ENCODE measurements at places on chromosomes 11 and 22.

DNA sequence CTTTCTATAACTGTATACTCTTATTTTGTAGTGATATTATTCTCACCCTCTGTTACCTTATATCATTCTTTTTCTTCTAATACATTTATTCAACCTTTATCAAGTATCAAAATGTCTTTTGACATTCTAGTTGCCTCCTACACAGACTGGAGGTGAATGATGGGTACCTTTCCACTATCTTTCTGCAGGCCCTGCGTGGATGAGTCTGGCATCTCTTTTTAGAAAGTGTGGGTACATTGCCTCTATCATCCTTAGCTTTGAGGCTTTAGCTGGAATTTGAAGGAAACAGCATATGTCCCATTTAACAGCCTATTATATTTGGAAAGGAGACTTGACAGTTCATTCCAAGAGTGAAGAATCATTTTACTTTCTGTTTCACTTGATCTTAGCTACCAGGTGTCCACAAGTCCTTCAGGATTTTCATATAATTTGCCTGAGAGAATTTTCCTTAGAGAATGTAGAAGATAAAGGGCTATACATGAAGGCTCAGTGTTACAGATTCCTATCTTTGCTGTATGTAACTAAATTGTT lies 192.0 kb downstream of the CWF19L2 start:
- DNase-seq: no peak

DNA sequence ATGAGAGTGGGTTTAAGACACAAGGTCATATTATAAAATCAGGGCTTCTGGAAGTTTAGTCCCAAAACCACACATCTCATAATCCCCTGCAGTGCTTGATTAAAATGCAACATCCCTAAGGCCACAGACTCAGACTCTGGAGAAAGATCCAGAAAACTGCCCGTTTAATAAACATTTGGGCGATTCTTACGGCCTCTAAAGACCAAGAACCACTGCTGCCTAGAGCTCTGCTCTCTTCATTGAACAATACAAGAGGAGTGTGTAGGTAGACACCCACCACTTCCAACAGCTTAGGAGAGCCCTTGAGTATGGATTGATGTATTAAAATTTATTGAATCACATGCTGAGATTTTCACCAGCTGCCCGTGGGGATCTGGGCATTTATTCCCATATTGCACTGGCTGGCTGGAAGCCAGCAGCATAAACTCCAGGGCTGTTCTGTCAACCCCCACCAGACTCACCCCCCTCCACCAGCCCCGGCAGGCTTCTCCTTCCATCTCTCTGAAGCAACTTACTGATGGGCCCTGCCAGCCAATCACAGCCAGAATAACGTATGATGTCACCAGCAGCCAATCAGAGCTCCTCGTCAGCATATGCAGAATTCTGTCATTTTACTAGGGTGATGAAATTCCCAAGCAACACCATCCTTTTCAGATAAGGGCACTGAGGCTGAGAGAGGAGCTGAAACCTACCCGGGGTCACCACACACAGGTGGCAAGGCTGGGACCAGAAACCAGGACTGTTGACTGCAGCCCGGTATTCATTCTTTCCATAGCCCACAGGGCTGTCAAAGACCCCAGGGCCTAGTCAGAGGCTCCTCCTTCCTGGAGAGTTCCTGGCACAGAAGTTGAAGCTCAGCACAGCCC lies 749 bp upstream of the BEST1 start:
- DNase-seq: peak; percentile 90

GRCh38 chr11:87266751-87267150 lies 229.0 kb downstream of the TMEM135 start:
- no peak for DNase-seq

DNA sequence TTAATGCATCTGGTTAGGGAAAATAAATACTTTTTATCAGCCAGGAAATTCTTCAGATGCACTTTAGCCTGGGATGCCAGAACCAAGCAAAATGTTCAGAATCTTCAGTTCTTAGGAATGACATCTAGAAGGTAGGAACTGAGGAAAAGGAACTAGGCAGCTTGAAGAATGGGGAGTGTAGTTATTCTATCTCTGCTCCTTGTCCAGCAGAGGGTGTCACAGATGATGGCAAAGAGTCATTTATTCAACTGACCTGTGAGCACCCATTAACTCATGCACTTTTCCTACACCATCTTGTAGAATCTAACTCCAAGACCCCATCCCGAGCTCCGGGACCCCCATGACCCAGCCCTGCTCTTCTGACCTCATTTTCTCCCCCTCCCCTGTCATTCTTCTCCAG lies 122.1 kb upstream of the ISX start:
- no peak for DNase-seq

DNA sequence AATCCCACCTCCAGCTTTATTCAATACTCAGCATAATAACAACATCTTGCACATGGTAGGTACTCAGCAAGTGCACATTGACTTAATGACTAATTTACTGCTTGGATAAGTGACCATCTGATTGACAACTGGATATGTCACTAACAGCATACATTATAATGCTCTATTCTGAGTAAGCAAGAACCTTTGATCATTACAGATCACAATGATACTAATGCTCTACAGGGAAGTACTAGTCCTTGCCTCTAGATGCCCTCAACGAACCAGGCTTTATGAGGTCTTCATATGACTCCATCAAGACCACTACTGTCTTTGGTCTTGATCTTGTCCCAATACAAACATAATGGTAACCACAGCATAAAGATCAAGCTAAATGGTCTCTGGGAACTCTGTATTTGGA lies 167.6 kb upstream of the MTMR2 start:
- DNase-seq: no peak

DNA sequence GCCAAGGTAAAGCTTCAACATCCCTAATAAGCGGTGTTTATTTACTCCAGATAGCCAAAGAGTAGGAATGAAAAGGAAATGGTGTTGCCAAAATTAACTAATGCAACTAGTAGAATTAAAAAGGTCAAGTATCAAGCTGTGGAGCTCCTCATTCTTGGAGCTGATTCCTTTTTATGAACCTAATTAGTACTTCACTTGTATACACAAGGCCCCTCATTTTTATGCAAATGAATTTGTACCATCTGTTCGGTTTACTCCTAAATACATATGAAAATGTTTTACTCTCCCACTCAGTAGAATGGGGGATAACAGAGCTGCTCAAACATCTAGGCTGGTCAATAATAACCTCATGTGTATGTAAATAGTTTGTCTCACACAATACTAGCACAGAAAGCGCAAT lies 426.4 kb upstream of the LUZP2 start:
- DNase-seq: no peak

GRCh38 chr11:113974741-113975470 lies at the start of gene HTR3A:
TSS of gene HTR3A (plus strand) at chr11:113975108. CDS start at chr11:113975326, 218 bp downstream.
- peak; percentile 88 for DNase-seq

DNA sequence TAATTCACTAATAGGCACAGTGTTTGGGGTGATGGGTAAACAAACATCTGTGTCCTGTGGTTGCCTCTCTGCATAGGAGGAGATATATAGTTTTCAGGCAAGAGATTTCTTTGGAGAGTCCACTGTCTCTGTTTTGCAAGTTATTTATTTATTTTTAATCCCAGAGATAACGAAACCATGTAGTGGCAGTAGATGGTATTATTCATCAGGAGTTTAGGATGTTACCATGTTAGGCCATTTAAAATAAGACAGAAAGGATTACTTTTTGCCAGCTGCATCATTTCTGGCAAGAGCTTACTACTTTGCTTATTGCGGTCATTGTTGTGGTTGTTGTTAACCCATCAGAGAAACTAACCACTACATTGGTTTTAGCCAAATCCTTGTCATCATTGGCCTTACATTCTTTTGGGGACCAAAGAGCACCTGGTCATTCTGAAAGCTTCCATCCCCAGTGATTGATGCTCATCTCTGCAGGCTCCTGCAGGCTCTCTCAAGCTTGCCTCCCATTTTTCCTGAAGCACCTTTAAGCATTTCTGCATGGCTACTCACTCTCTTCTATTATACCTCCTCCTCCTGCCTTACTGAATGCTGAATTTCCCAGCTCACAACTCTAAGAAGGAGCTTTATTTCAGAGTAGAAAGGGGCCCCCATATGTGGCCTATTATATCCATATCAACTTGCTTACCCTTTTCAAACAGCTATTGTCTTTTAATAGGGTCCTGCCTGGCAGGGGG lies 84.4 kb downstream of the CSTPP1 start:
- no peak for DNase-seq

- no peak for DNase-seq
Measured at GRCh38 chr11:45794169-45794568, 10.8 kb upstream of the SLC35C1 start.

- DNase-seq: peak; percentile 20
Measured at GRCh38 chr11:15038963-15039362, 34.4 kb upstream of the CALCB start.

DNA sequence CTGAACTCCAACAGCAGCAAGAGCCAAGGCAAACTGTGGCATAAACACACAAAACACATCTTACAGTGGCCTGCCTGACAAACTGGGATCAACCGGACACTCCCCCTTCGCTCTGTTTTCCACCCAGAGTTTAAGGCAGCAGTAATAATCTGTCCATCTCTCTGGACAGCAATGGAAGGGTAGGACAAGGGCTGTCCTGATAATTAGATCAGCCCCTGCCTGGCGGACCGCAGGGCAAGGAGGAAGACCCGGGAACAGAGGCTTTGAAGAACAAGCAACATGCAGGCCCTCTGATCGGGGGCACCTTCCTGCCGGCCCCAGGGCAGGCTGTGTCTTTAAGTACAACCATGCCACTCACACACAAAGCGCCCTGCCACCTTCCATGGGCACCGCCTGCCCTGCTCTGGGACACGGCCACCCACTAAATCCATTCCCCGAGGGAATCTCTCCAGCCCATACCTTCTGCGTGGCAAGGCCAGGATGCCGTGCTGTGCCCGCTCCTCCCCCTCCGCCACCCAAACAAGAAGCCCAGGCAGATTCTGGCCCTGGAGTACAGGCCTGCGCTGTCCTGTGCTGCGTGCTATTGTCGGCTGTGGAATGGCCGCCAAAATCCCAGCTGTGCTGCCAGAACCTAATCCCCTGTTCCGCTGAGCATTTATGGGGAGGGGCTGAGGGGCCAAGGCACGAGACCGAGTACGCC lies 38.8 kb downstream of the NUMA1 start:
- DNase-seq: peak; percentile 71

GRCh38 chr22:27157666-27158370 lies 500.4 kb downstream of the MIAT start:
- no peak for DNase-seq

DNA sequence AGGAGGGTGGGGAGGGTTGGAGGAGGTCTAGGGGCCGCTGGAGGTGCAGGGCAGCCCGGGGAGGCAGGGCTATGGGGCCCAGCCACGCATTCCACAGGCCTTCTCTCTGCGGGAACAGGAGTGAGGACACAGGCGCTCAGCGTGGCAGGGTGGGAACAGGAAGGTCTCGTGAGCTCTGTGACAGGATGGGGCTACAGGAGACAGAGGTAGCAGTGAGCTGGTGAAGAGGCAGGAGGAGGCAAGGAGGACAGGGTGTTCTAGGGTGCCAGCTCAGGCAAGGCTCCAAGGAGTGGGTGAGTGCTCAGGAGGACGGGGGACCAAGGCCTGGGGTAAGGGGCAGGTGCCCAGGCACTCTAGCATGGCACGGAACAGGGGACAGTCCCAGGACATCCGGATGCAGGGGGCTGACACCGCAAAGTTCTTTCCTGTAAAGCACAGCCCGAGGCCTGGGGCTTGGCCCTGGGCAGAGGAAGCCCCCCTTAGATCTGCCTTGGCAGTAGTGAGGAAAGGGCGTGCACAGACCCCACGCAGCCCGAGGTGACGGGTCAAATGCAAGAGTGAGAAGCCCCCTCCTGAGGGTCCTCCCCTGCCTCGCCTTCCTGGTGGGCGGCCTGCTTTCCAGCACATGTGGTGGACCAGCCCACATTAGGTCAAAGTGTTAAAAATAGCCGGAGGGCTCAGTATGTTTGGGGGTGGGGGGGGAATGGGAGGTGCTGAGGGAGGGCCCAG lies 4.7 kb upstream of the NEAT1 start:
- no peak for DNase-seq

- DNase-seq: peak; percentile 95
Measured at GRCh38 chr11:66328302-66329144, 7.7 kb downstream of the RIN1 start.

- peak; percentile 27 for DNase-seq
Measured at GRCh38 chr11:96037405-96037949, 113.6 kb upstream of the MTMR2 start.

- DNase-seq: peak; percentile 25
Measured at GRCh38 chr11:130211144-130211543, 51.6 kb downstream of the ST14 start.

DNA sequence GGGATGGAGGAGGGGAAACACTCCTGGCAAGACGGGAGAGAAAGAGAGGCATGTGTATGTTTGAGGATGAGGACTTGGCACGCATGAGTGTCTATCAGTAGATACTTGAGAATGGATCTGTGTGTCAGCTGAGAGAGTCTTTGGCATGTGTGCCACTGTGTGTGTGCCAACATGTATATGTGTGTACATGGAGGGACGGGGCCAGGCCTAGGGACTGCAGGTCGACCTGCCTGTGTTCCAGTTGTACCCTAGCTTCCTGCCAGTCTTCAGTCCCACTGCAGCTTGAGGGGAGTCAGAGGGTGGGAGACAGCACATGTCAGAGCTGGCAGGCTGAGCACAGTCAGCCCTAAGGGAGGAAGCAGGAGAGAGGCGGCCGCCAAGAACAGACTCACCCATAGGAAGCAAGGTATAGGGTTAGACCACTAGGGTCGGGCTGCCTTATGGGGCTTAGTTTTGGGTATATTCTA lies 5.6 kb downstream of the CLCF1 start:
- peak; percentile 48 for DNase-seq

- DNase-seq: peak; percentile 60
Measured at GRCh38 chr11:65067446-65067845, 9.1 kb upstream of the NAALADL1 start.

DNA sequence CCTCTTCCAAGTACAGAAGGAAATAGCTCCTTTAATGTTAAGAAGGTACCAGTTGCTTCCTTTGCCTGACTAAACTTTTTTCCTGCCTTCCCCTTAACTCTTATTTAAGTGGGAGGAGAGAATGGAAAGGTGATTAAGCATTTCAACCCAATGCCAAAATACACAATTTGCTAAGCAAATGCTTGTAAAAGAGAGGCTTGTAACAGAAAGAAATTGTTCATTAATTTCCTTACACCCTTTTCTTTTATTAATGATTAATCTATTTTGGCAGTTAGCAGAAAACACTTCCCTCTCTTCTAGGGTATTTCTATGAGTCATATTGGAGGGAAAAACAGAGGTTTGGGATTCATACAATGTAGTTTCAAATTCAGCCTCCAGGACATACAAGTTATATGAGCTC lies 427.6 kb upstream of the FAT3 start:
- DNase-seq: no peak

Measured in H7 (cell line).